ENCODE measurements at places on chromosomes 3 and 15.

GRCh38 chr3:30282154-30282696 is 324.2 kb upstream of the TGFBR2 start:
- no peak for DNase-seq

- no peak for DNase-seq
Measured at GRCh38 chr3:65210026-65210814, 522.4 kb upstream of the ADAMTS9 start.

GRCh38 chr3:45777746-45778386 is 18.5 kb downstream of the SLC6A20 start:
- no peak for DNase-seq

- no peak for DNase-seq
Measured at GRCh38 chr3:158792709-158793108, 9.1 kb upstream of the MFSD1 start.

DNA sequence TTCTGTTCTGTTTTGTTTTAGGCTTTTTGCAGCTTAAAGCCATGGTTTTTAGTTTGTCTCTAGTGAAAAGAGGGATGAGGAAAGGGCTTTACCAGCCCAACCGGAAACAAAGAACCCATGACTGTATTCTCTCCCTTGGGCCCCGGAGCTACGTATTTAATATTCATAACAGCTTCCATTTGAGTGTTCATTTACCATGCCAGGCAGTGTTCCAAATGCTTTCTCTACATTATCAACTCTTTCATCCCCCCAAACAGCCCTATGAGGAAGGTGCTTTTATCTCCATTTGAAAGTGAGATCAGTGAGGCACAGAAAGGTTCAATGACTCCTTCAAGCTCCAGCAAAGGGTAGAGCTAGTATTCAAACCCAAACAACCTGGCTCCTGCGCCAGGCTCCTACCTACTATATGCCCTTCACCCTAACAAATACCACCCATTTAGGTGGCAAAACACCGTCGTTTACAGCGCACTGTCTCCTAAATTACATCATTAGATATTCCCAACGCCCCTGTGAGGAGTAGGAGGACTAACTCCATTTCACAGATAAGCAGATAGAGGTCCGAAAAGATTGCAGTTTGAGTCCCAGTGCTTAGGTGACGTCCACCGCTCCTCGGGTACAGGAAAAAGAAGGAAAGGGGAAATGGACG is 27.9 kb downstream of the GTPBP8 start:
- DNase-seq = no peak

DNA sequence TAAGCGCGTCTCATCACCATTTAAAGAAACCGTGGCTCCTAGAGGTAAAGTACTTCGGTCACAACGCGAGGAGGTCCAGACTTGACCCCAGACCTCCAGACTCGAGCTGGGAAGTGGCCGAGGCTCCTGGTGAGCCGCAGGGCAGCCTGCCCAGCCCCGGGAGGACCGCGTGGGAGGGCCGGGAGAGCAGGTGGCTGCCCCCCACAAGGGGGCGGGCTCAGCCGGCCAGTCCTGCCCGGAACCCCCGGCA is at the start of gene SLC27A2:
SLC27A2 (plus strand) TSS at position 228 of the 250 bp plus-strand sequence. CDS start 232 bp downstream, outside the sequence.
- DNase-seq = no peak

GRCh38 chr15:69415381-69415780 is 1.2 kb downstream of the KIF23 start:
- DNase-seq = no peak

DNA sequence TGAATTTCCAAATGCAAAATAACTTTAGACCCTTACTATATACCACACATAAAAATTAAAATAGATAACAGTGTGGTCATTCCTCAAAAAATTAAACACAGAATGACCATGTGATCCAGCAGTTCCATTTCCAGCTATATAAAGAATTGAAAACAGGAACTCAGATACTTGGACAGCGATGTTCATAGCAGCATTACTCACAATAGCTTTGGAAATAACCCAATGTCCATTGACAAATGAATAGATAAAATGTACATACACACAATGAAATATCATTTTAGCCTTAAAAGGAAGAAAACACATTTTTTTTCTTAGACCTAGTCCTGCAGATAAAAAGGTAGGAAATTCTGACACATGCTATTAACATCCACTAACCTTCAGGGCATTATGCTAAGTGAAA is 26.7 kb downstream of the RAD51 start:
- DNase-seq = no peak
